Immature natural killer cell (primary cell): ENCODE measurements at places on chromosomes 4 and X. TPM values are rescaled to one million over a fixed set of nuclear protein-coding genes. Genes with fewer than 3 reads are reported as not detected.

- DNase-seq = no peak
- no peak overlapping the region for H3K27ac ChIP-seq
- H3K27me3 ChIP-seq = peaks cover 7% of the 10 kb centered on the region
- no peaks in the 10 kb centered on the region for H3K4me1 ChIP-seq
These were observed 4.6 kb upstream of the SERTM2 start for GRCh38 chrX:111506826-111507225.

GRCh38 chrX:154096140-154097002, 1.1 kb downstream of the MECP2 start:
- H3K4me1 ChIP-seq = peaks cover 61% of the 10 kb centered on the region
- H3K36me3 ChIP-seq = no peaks in the 10 kb centered on the region
- peak overlapping the region; percentile 94 for H3K27ac ChIP-seq
- H3K27me3 ChIP-seq = peaks cover 26% of the 10 kb centered on the region
- DNase-seq = peak; percentile 36

The JCHAIN gene
- polyA plus RNA-seq = 2.6 TPM

DNA sequence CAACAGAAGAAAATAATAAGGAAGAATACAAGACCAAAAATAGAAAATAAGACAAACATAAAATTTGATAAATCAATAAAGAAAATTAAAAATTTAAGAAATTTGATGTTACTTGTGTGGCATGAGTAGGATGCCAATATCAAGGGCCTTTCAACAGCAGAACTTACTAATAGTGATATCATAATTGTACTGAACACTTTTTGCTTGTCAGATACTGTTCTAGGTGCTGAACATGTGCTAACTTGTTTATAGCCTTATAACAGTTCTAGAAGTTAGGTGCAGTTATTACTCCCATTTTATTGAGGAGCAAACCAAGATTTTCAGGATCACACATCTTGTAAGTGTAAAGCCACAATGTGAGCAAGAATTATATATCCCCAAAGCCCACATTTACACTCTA, 546.0 kb upstream of the EPHA5 start:
- H3K27me3 ChIP-seq = no peaks in the 10 kb centered on the region
- no peak for DNase-seq
- H3K36me3 ChIP-seq = no peaks in the 10 kb centered on the region
- no peak overlapping the region for H3K27ac ChIP-seq
- no peak overlapping the region for H3K4me3 ChIP-seq

The SHROOM4 gene
- polyA plus RNA-seq = not detected

GRCh38 chr4:83075311-83076095, 39.0 kb downstream of the PLAC8 start:
- no peak for DNase-seq
- no peak overlapping the region for H3K4me3 ChIP-seq
- no peak overlapping the region for H3K27ac ChIP-seq
- peaks cover 8% of the 10 kb centered on the region for H3K27me3 ChIP-seq

- no peak overlapping the region for H3K4me3 ChIP-seq
- DNase-seq = no peak
- peaks cover under 1% of the 10 kb centered on the region for H3K36me3 ChIP-seq
- H3K4me1 ChIP-seq = peaks cover 3% of the 10 kb centered on the region
These were observed 137.5 kb downstream of the AMMECR1 start for GRCh38 chrX:110180176-110180927.

GRCh38 chr4:1572010-1572385, 112.1 kb downstream of the FAM53A start:
- H3K4me1 ChIP-seq = no peaks in the 10 kb centered on the region
- H3K4me3 ChIP-seq = no peak overlapping the region
- no peaks in the 10 kb centered on the region for H3K36me3 ChIP-seq
- no peaks in the 10 kb centered on the region for H3K27me3 ChIP-seq

The TTC29 gene
- not detected for polyA plus RNA-seq

- DNase-seq = peak; percentile 31
- H3K27me3 ChIP-seq = peaks cover 4% of the 10 kb centered on the region
- no peak overlapping the region for H3K4me3 ChIP-seq
- no peak overlapping the region for H3K27ac ChIP-seq
These were observed 12.7 kb upstream of the PAQR3 start for GRCh38 chr4:78951862-78952472.
